ENCODE measurements at places on chromosomes 2 and 18.

- DNase-seq: no peak
These were observed 27.0 kb downstream of the FOSL2 start for GRCh38 chr2:28419443-28420270.

DNA sequence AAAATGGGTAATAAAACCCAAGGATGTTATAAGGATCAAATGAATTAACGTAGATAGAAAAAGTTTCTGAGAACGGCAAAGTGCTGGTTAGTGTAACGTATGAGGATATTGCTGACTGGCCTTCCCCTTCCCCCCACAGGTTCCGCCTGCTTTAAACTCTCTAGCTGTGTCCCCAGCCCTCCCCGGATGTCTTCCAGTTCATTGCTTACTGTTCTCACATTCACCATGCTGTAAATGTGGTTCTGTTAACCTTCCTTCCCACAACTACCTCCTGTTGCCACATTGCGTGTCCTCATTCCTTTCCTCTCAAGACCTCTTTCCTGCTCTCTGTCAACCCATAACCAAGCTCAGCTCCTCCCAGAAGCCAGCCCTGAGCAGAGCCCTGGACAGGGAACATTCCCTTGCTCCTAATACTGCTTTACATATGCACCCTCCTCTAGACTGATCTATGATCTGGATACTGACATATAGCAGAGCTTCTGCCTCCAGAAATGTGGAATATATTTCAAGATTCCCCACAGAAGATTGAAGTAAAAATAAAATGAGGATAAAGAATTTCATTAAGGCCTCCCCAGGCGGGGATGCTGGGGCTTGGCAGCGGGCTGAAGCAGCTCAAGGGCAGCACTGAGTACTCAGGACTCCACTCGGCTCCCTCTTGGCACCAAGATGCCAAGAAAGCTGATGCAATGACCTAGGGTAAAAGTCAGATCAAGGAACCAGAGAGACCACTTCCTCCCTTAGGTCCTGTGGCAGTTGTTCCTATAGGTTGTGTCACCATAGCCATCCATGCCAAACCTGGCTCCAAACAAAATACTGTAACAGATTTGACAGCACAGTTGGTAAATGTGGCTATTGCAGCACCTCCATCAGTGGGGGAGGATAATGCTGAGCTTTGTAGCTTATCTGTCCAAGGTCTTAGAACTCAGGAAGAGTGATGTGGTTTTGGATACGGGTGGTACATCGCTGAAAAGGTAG lies 136.4 kb upstream of the PIK3C3 start:
- no peak for DNase-seq

- no peak for DNase-seq
These were observed 15.0 kb upstream of the MAT2A start for GRCh38 chr2:85523903-85524335.

DNA sequence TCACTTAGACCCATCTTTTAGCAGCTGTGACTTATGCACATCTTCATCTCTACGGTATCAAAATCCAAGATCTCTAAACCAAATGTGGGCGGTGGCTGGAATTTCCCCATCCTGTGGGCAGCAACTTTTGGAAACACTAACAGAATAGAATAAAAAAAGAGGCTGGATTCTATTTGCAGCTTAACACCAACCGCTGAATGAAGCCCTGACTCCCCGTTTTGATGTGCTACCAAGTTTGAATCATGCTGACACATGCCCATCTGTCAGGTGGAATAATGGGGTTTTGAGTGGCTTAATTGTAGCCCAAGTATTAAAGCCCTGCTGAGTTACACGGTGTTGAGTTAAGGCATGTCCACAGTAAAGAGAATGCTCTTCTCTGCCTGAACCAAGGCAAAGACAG lies 165.2 kb downstream of the MTCL1 start:
- no peak for DNase-seq

- no peak for DNase-seq
These were observed 158.9 kb downstream of the CCDC148 start for GRCh38 chr2:158297606-158298005.

DNA sequence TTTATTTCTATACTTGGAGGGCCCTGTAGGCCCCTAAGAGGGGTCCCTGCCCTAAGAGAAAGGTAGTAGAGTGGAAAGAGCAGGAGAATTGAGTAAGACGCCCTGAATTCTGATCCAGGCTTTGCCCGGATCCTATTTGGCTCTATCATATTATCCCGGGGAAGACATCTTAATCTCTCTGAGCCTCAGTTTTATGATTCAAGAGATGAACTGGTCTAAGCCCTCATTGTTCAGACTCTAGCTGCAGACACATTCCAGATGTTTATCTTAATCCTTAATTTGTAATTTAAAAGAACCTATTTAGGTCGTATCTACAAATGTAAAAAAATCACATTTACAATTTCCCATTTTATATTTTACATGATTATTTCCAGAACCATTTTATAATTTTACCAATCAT lies 220.1 kb downstream of the AGPS start:
- DNase-seq: no peak

DNA sequence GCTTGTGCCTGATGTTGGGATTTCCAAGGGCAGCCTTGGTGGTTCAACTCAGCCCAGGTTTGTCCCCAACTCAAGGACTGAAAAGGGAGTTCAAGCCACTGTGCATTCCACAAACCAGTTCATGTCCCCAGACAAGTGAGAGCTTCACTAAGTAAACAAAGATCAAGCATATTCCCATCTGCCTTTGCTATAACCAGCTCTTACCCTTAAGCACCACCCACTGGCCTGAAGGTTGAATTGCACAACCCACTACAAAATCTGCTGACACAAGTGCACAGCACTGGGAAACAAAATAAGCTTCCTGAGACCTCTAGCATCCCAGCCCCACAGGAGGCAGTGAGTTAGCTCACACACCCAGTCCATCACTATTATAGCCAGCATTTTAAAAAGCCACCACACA lies 516.7 kb downstream of the NR4A2 start:
- DNase-seq: no peak

GRCh38 chr2:105557021-105557920 lies 158.4 kb upstream of the FHL2 start:
- no peak for DNase-seq

- DNase-seq: no peak
These were observed 239.0 kb downstream of the CCDC178 start for GRCh38 chr18:33201509-33201926.

- no peak for DNase-seq
These were observed 204.5 kb upstream of the REV1 start for GRCh38 chr2:99694331-99694730.

GRCh38 chr2:50951437-50951836 lies 80.5 kb downstream of the NRXN1 start:
- peak; percentile 10 for DNase-seq

DNA sequence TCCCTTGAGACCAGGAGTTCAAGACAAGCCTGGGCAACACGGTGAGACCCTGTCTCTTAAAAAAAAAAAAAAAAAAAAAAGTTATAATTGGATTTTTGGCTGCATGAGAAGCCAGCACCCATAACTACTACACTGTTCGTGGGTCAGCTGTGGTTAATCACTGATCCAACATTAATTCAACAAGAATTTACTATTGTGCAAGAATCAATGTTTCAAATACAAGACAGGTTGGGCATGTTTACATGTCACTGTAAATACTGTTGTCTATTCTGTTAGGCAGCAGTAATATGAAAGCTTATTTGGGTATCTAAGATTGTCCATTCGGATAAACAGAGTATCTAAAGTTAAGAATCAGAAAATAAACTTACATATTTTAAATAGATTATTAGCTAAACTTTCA lies 62.3 kb downstream of the ESCO1 start:
- DNase-seq: no peak
